ENCODE measurements at places on chromosomes 7 and 10.

- DNase-seq = no peak
These were observed 104.5 kb downstream of the RAB11FIP2 start for GRCh38 chr10:117942226-117942625.

DNA sequence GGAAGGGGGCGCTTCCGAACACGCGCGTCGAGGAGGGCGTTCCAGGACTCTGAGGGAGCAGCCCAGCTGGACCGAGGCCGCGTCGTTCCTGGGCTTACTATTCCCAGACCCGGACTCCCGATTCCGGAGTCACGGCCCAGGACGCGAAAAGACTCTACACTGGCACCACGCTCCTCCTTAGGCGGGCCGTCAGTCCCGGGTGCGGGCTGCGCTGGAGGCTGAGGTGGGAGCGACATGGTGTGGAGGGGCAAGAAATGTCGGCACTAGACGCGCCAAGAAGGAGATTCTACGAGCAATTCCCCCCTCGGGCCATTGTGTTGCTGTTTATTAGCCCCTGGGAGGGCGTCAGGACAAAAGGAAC, 584 bp upstream of the RUNDC3B start:
- no peak for DNase-seq

DNA sequence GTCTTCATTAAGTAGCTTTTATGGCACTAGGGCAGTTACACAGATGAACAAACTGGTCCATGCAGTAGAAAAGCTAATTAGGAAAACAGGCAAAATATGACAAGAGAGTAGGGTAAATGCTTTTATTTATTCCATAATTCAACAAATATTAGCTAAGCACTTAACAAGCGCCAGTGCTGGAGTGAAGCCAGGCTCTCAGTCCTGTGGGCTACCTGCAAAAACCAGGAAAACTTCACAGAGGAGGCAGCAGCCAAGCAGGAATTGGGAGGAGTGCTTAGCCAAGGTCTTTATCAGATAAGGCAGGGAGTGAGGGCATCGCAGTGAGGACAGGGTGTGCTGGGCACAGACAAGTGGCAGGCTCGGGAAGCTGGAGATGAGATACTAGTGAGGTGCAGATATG, 4.9 kb upstream of the KAT6B start:
- no peak for DNase-seq

- no peak for DNase-seq
These were observed 286.3 kb downstream of the NRG3 start for GRCh38 chr10:82161264-82161663.

DNA sequence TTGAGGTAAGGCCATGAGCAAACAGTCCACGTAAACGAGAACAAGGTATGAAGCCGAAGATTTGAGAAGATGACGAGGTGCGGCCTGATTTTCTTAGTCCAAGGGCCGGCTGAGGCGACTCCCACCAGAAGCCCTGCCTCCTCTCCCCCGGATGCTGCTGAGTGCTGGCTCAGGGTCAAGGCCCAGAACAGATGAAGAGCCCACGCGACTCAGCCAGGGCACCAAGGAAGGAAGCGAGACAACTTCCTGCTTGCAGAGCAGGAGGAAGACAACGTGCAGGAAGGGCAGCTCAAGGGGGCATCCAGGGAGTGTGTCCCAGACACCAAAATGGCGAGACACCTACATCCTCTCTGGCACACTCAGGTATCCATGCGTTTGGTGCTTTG, 99.5 kb downstream of the CYTH3 start:
- no peak for DNase-seq

DNA sequence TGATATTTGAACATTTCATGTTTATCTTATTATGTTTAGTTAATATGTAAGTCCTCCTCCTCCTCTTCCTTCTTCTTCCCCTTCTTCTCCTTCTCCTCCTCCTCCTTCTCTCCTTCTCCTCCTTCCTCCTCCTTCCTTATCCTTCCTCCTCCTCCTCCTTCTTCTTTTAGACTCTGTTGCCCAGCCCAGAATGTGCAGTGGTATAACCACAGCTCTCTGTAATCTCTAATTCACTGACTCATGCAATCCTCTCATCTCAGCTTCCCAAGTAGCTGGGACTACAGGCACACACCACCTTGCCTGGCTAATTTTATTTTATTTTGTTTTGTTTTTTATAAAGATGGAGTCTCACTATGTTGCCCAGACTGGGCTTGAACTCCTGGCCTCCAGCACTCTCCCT, 83.4 kb upstream of the ODAD2 start:
- DNase-seq = peak; percentile 33

DNA sequence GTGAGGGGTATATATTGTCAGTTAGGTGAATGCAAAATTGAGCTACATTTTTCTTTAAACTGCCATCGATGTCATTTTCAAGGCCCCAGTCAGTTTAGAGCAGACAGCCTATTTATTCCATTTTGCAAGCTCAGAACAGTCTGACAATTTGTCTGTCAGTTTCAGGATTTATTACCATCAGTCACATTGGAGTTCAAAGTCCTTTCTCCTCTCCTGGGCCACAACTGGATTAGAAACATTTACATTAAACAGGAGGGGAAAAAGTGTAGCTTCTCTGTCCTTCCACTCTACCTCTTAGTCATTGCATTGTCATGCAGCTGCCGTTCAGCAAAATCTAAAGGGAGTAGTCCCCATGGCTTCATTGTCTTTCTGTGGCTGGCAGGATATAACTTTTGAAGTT, 3.5 kb upstream of the GHITM start:
- peak; percentile 37 for DNase-seq

DNA sequence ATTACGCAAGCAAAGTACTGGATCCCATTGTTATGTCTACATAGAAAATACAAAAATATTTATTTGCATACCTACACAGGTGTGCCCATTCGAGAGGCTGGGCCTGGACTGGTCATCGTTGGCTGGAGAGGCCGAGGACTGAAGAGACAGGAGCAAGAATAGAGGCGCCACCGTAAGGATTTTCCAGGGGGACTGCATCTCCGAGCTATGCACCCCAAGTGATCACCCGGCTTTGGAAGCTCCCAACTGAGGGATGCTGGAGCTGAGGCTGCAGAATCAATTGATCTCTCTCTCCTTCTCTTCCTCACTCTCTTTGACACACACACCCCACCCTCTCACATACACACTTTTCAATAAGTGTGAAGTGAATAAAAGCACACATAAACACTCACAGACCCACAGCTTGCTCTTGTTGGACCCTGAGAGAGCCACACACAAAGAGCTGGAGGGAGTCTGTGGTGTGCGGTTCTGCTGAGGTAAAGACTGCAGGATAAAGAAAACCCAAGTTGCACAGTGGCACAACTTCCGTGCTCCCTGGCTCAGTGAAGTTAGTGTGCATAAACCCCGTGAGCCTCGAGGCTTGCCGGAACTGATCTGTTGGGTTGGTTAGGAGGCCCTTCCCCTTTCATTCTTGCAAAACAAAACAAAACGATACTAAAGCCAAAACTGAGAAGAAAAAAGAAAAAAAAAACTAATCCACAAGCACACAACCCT, at the start of gene AOAH:
Gene AOAH (minus strand): TSS at position 544 of the 714 bp plus-strand sequence. CDS start 346 bp downstream, at position 198.
- no peak for DNase-seq

All from RCC 7860 (cell line).